ENCODE measurements at places on chromosomes 1 and 21.

DNA sequence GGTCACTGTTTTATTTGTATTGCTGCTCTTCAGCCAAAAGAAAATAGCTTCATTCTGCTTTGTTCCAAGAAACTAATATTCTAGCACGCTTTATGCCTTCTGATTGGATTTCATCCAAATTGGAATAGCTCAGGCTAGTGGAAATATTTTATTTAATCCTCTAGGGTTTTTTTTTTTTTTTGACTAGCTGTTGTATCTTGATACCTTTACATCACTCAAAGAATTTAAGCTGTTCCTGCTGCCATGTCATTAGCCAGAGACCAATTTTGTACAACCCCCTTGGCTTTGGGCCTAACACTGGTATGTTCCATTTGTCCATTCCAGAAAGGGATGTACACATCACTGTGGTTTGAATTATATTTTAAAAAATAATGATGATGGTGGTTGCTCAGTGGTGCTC, 103.0 kb downstream of the DISC1 start:
- no peak for DNase-seq

- no peak for DNase-seq
Observed at GRCh38 chr1:12338823-12339222, 109.0 kb downstream of the VPS13D start.

GRCh38 chr1:3898994-3899753, 898 bp downstream of the C1orf174 start:
- no peak for DNase-seq

DNA sequence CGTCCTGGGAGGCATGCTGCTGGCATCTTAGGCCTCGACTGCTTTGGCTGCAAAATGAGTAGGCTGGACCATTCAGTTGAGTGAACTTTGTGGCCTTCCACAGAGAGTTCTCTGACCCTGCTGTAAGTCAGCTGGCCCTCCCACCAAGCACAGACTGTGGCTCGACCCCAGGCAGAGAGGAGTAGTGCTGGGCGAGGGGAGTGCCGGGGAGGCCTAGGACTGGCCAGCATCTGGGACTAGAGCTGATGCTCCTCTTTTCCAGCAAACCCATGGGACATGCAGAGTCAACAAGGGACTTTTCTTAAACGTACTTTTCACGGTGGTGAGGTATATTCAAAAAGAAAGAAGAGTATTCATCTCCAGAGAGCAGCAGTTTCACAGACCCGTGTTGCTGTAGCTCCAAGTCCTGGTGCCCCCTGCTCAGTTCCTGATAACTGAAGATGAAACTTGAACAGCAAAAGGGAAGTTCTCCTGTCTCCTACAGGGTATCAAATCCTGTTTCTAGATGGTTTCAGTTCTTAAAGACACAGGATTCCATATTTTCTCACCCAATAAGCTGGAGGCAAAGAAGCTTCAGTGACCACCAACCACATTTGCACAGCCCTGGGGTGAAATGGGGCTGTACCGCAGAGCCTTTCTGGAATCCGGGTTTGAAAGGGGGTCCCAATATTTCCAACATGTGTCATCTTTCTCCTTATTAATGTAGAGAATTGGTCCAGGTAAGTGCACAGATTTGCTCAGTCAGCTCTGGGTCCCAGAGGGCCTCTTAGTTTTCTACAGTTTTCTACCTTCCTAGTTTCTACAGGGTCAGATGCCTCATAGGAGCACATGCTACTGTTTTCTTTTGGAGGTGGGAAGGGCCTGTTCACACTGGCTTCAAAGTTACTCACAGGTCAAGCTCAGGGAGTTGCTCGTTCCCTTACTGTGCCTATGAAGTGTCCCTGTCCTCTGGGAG, 20.9 kb downstream of the BATF3 start:
- peak; percentile 89 for DNase-seq

- no peak for DNase-seq
Observed at GRCh38 chr21:15003463-15004135, 61.2 kb downstream of the NRIP1 start.

GRCh38 chr1:104387716-104388508, 638.2 kb downstream of the AMY1C start:
- no peak for DNase-seq

GRCh38 chr1:93729906-93730305, 48.3 kb upstream of the BCAR3 start:
- DNase-seq, result no peak
